T-helper 17 cell (primary cell): ENCODE measurements at places on chromosomes 7 and 10.

DNA sequence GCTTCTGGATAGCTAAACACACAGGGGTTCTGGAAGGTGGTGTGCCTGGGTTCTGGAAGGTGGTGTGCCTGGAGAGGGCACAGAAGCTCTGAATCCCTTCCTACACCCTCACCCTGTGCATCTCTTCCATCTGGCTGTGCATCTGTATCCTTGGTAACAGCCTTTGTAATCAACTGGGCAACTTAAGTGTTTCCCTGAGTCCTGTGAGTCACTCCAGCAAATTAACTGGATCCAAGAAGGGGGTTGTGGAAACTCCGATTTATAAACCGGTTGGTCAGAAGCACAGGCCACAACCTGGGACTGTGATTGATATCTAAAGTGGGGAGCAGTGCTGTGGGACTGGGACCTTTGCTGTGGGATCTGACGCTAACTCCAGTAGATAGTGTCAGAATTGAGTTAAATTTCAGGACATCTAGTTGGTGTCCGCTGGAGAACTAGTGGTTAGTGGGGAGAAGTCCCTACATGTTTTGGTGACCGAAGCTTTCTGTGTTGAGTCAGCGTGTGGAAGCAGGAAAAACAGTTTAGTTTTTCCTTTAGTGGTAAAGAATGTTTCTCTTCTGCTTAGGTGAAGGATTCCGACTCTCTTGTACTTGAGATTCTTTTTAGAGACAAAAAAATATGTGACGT is 228.1 kb downstream of the BMPER start:
- DNase-seq, result no peak

GRCh38 chr7:12504149-12504548 is 66.4 kb upstream of the SCIN start:
- no peak for DNase-seq

- DNase-seq, result no peak
Measured at GRCh38 chr7:94367949-94368348, 26.7 kb upstream of the COL1A2 start.

DNA sequence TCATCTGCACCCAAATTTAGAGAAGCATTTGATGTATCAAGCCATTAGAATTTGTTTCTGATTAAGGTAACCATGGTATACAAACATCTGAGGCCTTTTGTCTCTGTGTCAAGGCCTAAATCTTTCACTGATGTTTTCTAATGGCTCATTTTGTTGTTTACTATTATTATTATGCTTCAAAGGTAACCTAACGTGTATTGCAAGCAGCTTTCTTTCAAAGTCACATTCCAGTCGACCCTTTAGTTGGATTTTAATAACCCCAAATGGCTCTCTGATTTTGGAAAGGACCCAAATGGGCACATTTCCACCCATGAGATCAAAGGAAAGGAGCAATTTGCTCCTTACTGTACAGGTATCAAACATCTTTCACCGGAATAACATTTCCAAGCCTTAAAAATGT is 46.7 kb upstream of the WNT16 start:
- DNase-seq, result no peak

DNA sequence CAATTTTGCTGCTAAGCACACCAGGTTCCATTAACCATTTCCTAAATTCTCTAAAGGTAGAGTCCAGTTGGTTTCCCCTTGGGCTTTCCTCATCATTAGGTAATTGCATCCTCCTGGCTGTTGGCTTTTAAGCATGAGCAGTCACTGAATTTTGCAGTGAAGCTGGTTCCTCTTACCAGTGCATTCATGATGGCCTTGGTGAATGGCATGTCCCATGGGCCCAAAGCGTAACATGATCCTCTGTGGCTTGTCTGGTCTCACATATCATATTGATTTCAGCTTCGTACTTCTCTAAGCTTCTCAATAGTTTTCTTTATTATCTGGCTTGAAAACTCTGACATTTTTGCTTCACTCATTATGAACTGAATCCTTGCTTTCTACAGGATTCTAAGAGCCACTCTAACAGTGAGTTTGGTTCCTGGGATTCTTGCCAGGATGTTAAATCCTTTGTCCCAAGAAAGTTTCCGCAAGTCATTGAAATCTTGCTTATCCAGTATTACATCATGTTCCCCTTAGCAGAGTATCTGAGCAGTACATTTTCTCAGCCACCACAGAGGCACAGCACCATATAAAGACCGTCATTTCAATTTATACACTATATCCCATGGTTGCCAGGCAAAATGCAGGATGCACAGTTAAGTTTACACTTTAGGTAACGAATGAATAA is 134.2 kb downstream of the PTN start:
- no peak for DNase-seq

DNA sequence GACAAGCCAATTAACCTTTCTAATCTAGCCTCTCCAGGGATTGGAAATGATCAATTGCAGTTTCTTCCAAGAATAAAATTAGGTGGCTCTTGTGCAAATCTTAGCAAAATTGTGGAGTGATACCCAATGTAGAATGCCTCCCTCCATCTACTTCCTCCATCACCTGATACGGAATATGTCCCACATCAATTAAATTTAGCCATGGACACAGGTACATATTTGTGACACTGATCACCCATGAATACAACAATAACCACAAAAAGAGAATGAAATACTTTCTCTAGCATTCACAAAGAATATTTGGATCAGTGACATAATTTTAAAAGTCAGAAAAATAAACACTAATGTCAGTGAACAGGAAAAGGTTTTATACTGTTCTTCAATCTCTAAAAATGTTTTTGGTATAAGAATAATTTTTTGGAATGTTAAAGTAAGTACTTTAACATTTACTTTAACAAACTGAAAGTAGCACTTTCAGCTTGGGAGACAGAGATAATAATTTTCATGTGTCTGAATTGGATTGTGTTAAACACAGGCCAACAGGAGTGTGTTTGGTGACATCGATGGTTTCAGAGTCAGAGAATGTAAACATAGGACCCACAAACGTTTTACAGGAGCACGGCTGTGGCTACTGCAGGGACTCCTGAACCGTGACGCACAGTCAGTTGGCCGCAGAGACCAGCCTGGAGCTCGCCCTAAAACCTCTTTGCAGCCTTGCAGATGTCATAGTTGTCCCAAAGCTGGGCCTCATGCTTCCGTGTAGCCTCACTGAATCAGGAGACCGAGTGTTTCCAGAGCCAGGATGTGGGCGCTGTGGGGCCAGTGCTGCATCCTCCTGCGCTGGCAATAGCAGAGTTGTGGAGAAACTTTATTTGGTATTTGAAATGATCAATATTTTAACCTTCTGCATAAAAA is 7.2 kb downstream of the RBM20 start:
- DNase-seq, result no peak
